Nasal cavity respiratory epithelium epithelial cell of viscerocranial mucosa (primary cell): ENCODE measurements at places on chromosomes 12 and 14. TPM values are rescaled to one million over a fixed set of nuclear protein-coding genes. Genes with fewer than 3 reads are reported as not detected.

BDKRB1 gene
- total RNA-seq = 0.71 and 2.1 TPM in 2 replicates

RNFT2 gene
- total RNA-seq = 0.28 and 0.34 TPM in 2 replicates

AVPR1A gene
- total RNA-seq = not detected in 2 replicates

ITGA7 gene
- 0.34 and 1.2 TPM in 2 replicates for total RNA-seq

TECPR2 gene
- 6.8 and 19.2 TPM in 2 replicates for total RNA-seq

POTEG gene
- not detected in 2 replicates for total RNA-seq

PLEKHD1 gene
- 0.07 TPM in 1 of 2 replicates, not detected in the other for total RNA-seq

WNT1 gene
- not detected in 2 replicates for total RNA-seq

TAS2R9 gene
- 0.14 TPM in 1 of 2 replicates, not detected in the other for total RNA-seq

DHRS7 gene
- total RNA-seq = 179 and 182 TPM in 2 replicates

FAM90A1 gene
- total RNA-seq = 0.28 TPM in 1 of 2 replicates, not detected in the other

ARID4A gene
- total RNA-seq = 3.8 and 9.5 TPM in 2 replicates

BATF gene
- total RNA-seq = 9.6 TPM in 1 of 2 replicates, not detected in the other

PIWIL1 gene
- not detected in 2 replicates for total RNA-seq

CD69 gene
- total RNA-seq = not detected in 2 replicates

CLEC4E gene
- total RNA-seq = not detected in 2 replicates

SLC17A8 gene
- total RNA-seq = not detected in 2 replicates

TMEM119 gene
- total RNA-seq = not detected in 2 replicates

AKAP5 gene
- under 0.01 and 0.28 TPM in 2 replicates for total RNA-seq

KANSL2 gene
- 61.7 and 87.1 TPM in 2 replicates for total RNA-seq

CCDC38 gene
- total RNA-seq = under 0.01 TPM in 1 of 2 replicates, not detected in the other

NRIP2 gene
- not detected in 2 replicates for total RNA-seq

KCNC2 gene
- not detected in 2 replicates for total RNA-seq

NOC4L gene
- total RNA-seq = 8.5 and 17.5 TPM in 2 replicates

RASSF9 gene
- 1.7 and 5.5 TPM in 2 replicates for total RNA-seq

HOXC4 gene
- total RNA-seq = not detected in 2 replicates

MUCL1 gene
- not detected in 2 replicates for total RNA-seq
